ENCODE measurements at places on chromosomes 4 and X.

DNA sequence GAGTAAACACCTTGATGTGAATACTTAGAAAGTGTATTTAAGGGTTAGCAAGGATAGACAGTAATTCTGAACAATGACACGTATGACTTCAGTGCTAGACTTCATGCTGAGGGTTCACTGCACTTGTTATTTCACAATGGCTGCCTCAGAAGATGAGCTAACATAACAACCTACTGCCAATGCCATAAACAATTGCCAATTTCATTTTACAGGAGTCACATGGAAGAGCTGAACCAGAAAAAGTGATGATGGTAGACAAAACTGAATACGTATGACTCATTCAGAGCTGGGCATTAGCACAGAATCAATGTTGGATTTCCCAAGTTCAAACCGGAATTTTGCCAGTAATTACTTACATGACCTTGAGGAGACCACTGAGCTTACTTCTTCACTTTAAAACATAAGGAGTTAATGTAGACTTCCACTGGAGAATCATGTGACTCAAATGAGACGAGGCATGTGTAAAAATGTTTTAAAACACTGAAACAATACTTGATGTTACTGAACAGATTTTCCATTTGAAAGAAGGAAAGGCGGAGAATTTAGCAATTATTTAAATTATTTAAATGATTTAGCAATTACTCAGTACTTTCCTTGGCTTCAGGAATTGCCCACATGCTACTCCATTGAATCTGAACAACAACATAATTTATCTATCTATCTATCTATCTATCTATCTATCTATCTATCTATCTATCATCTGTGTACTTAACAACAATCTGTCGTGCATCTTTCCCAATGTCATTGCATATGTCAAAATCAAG is 868.5 kb upstream of the SLIT2 start:
- DNase-seq = no peak

GRCh38 chr4:5134620-5135019 is 83.3 kb downstream of the STK32B start:
- DNase-seq = no peak

- no peak for DNase-seq
Measured at GRCh38 chr4:80471756-80472155, 136.2 kb downstream of the CFAP299 start.

GRCh38 chrX:67692246-67692645 is 148.4 kb downstream of the AR start:
- no peak for DNase-seq

DNA sequence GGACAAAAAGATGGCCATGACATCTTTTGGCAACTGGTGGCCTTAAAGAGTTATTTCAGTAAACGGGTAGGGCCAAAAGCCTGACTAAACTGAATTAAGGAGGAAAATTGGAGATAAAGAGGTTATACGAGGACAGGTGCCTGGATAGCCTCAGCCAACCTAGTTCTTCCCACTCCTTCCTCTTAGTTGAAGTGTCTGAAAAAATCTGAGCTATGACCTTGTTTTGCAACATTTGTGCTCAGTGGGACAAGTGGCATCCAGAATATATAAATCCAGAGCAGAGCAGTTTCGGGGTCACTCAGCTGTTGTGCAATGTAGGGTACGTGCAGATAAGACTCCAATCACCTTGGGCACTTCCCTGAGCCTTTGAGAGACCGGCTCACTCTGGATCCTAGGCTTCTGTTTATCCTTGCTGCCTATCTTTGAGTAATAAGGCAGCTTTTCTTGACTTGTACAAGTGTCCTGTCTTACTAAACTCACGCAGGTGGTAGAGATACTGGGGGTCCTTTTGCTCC is 50.2 kb upstream of the MORC4 start:
- DNase-seq = no peak

GRCh38 chr4:156052116-156052515 is 98.5 kb upstream of the CTSO start:
- no peak for DNase-seq

- DNase-seq = no peak
Measured at GRCh38 chrX:40579900-40580536, 752 bp upstream of the ATP6AP2 start.

DNA sequence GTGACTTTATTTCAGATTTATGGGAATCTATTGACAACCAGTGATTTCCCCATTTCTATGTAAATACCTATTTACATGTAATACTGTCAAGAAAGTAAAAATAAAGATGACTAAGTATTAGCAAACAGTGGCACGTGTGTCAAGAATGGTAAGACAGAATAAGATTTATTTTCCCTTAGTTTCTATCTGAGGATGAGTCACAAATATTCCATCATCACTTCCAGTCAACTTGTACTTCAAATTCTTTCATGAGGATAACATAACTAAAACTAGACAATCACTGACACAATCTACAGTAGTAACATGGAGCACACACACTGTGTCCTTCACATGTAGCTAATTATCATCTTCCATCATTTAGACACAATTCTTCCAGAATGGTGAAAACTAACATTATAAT is 625.3 kb upstream of the PCDH7 start:
- DNase-seq = no peak

- no peak for DNase-seq
Measured at GRCh38 chrX:42771506-42772335, 6.2 kb downstream of the PPP1R2C start.

DNA sequence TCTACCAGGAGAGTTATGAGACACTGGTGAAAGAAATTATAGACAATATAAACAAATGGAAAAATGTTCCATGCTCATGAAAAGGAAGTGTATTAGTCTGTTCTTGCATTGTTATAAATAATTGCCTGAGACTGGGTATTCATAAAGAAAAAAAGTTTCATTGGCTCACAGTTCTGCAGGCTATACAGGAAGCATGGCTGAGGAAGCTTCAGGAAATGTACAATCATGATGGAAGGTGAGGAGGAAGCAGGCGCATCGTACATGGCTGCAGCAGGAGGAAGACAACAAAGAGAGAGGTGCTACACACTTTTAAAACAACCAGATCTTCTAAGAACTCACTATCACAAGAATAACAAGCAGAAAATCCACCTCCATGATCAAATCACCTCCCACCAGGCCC is 184.3 kb downstream of the NPNT start:
- DNase-seq = no peak

- DNase-seq = no peak
Measured at GRCh38 chr4:126916626-126917140, 716.1 kb upstream of the INTU start.

- no peak for DNase-seq
Measured at GRCh38 chrX:115988825-115989224, 181.7 kb upstream of the AGTR2 start.

GRCh38 chr4:143046454-143046853 is 138.3 kb upstream of the USP38 start:
- no peak for DNase-seq

GRCh38 chr4:174056959-174057358 is 226.5 kb downstream of the FBXO8 start:
- no peak for DNase-seq

- no peak for DNase-seq
Measured at GRCh38 chrX:115189646-115190635, 731 bp downstream of the RBMXL3 start.

GRCh38 chr4:13611283-13611842 is 16.2 kb downstream of the BOD1L1 start:
- no peak for DNase-seq

- DNase-seq = peak; percentile 60
Measured at GRCh38 chr4:67721315-67721769, 20.4 kb upstream of the UBA6 start.

- no peak for DNase-seq
Measured at GRCh38 chrX:33204889-33205288, 6.5 kb downstream of the DMD start.

- DNase-seq = no peak
Measured at GRCh38 chr4:157075811-157076577, at the start of gene GLRB. TSS of gene GLRB (plus strand) at chr4:157076150. CDS start at chr4:157078025, 1,875 bp downstream.

GRCh38 chrX:53798281-53798680 is 111.8 kb upstream of the HUWE1 start:
- no peak for DNase-seq

- DNase-seq = no peak
Measured at GRCh38 chr4:189823591-189823990, 117.1 kb upstream of the FRG1 start.

GRCh38 chr4:53579826-53580225 is 11.5 kb downstream of the LNX1 start:
- DNase-seq = no peak

DNA sequence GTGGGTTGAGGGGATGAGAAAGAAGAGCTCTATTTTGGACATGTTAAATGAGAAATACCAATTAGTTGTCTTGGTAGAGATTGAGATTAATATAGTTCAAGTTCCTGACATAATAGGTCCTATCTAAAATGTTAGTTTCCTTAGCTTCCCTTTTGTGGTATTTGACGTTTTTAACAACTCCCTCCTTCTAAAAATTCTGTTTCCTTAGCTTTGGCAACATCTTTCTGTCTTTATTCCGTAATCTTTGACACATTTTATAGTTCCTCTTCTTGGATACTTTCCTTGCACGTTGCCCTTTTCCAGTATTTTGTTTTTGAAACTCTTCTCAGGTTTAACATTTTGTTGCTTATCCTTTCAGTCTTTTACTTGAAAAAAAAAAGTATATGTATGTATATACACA is 36.9 kb downstream of the LAMTOR3 start:
- DNase-seq = no peak

- no peak for DNase-seq
Measured at GRCh38 chrX:30876367-30876766, 12.7 kb downstream of the TAB3 start.

DNA sequence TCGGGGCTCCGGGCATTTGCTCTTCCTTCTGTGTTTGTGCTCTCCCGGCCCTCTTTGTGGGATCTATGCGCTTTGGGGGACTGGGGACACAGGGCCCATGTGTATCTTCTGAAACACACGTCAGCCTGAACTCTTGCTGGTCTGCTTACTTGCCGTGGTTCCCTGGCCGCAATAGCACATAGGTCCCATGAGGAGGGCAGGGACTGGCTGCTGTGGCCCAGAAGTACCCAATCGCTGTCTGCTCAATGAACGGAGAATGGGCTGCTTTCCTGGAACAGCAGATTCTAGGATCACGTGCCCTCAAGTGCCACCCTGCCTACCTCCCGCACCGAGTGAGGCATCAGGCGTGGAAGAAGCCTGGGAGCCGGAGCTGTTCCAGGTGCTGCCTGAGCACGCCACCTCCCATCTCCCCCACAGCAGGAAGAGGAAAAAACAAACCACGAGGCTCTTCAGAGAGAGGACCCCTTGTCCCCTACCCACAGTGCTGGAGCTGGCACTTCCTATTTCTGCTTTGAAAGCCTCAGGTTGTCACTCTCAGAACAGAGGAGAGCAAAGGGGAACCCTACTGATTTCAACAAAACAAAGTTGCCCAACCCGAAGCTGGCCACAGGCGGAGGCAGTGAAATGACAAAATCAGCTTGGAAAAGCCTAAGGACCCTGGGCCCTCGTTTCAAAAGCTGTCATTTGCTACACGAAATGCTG is 3.8 kb downstream of the G6PD start:
- DNase-seq = peak; percentile 87

DNA sequence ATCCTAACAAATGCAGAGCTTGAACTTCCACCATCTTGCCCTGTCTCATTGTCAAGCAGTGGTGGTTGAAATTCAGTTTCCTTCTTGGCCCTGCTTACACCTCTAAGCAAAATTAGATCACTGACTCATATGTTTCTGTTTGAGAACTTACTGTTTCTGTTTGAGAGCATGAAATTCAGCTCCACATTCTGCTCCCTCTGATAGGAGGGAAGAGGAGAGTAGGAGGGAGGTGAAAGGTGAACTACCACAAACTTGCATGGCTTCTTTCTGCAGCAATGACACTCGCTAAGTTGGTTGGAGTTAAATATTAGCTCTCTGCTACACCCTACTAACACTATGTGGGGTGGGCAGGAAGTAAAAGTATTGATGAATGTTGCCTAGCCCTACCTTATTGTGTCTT is 117.8 kb upstream of the EDA2R start:
- no peak for DNase-seq

GRCh38 chr4:33071535-33071934 is 2351.4 kb downstream of the PCDH7 start:
- DNase-seq = no peak

DNA sequence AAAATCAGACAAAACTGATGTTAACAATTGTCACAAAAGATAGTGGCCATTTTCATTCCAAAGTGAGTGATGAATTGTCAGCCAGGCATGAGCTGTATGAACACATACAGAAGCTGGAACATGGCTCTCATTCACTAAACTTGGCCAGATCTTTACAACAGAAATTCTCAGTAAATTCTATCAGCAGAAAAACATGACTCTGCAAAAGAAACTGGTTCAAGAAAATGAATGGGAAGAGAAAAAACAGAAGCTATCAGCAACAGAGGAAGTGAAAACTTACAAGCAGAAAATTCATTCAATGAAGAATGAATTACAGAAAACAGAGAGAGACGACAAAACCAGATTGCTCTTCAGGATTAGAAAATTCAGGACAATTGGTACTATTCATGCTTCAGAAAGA is 249.6 kb downstream of the COL25A1 start:
- no peak for DNase-seq

DNA sequence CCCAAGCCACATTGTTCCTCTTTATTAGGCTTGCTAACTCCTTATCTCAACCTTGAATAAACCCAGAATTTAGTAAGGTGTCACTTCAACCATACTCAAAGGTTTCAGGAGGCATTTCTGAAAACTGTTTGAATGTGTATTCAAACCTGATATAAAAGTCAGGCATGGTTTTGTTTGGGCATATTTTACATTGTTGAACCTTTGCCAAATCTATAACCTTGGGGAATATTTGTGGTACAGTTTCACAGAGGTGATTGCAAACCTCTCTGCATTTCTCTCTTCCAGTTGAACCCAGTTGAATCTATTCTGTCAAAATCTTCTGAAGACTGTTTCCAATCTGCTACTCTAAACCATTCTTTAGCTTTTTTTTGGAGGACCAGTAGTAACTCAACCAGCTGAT is 409.0 kb downstream of the TECRL start:
- no peak for DNase-seq

GRCh38 chr4:108263057-108263456 is 94.3 kb upstream of the LEF1 start:
- DNase-seq = no peak

- no peak for DNase-seq
Measured at GRCh38 chr4:94641702-94642560, 115.8 kb upstream of the BMPR1B start.

- DNase-seq = no peak
Measured at GRCh38 chrX:52995987-52996331, 37.6 kb upstream of the FAM156A start.

DNA sequence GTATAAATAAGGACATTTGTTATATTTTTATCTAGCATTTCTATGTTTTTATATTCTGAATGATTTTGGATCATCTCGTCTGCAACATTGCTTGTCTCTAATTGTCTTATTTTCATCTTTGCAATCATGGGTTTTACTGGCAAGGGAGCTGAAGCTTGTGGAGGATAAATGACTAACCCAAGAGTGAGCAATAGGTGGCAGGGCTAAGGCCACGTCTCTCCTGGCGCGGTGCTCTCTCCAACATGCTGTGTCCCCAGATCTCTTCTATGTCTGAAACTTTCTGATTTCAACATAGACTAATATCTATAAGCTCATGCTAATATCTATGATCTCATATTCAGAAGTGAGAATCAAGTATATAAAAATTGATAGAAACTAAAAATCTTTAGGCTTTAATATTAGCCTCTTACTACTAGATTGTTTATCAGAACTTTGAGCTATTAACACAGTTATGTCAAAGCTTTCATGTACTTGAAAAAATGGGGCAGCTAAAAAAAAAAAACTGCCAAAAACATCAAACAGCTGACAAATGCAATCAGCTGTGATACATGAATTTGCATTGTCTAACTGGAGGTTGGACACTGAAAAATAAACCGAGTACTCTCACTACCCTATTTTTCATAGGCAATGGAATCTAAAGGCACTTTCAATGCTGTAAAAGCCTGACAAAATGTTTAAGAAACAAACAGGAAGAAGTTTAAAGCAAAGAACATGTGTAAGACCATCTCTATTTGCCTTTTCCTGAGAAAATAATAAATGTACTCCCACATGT is 169.2 kb downstream of the TMA16 start:
- DNase-seq = no peak
